Smooth muscle cell of bladder (primary cell): ENCODE measurements at places on chromosomes 3 and 15. TPM values are rescaled to one million over a fixed set of nuclear protein-coding genes. Genes with fewer than 3 reads are reported as not detected.

HTR3C gene
- total RNA-seq, result not detected in 2 replicates

SPTSSB gene
- total RNA-seq, result not detected in 2 replicates

SERINC4 gene
- 0.09 TPM in 1 of 2 replicates, not detected in the other for total RNA-seq

CFAP161 gene
- total RNA-seq, result not detected in 2 replicates
